Activated T-cell treated with anti-CD3 and anti-CD28 coated beads, Interleukin-2, amount 50 U/mL, for 72 hours (primary cell): ENCODE measurements at places on chromosomes 2 and 18. TPM values are rescaled to one million over a fixed set of nuclear protein-coding genes. Genes with fewer than 3 reads are reported as not detected.

Gene NGEF
- total RNA-seq = 0.55 TPM

Gene MAP4K3
- total RNA-seq = 17.1 TPM

Gene KIF1A
- total RNA-seq = 30.1 TPM

Gene WNT6
- total RNA-seq = 0.19 TPM

Gene MARCO
- not detected for total RNA-seq

Gene SLC9A4
- not detected for total RNA-seq

Gene HDHD2
- total RNA-seq = 47.1 TPM

Gene PHOSPHO2
- 4.4 TPM for total RNA-seq

- DNase-seq = no peak
- H3K36me3 ChIP-seq = no peaks in the 10 kb centered on the region
- peaks cover 12% of the 10 kb centered on the region for H3K4me1 ChIP-seq
These were observed 185.2 kb upstream of the ID2 start for GRCh38 chr2:8496617-8497016.

DNA sequence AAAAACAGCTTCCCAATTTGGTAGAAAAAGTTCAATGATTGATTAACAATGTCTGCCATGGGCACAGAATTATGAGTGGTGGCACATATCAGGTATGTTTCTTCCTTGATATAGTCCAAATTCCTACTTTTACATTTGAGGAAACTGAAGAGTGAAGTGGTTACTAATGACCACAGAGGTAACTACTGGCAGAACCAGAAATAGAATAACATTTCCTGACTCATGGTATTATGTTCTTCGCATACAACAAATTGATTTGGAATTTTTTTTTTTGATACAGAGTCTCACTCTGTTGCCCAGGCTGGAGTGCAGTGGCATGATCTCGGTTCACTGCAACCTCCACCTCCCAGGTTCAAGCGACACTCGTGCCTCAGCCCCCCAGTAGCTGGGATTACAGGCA lies 6.0 kb upstream of the NFE2L2 start:
- no peaks in the 10 kb centered on the region for H3K27me3 ChIP-seq
- H3K36me3 ChIP-seq = peaks cover 2% of the 10 kb centered on the region
- H3K4me3 ChIP-seq = no peak overlapping the region
- DNase-seq = no peak
- H3K4me1 ChIP-seq = peaks cover 43% of the 10 kb centered on the region

GRCh38 chr2:25418944-25419677 lies 77.4 kb upstream of the DNMT3A start:
- DNase-seq = no peak
- no peaks in the 10 kb centered on the region for H3K27me3 ChIP-seq
- peaks cover 14% of the 10 kb centered on the region for H3K36me3 ChIP-seq
- H3K4me3 ChIP-seq = no peak overlapping the region
- H3K27ac ChIP-seq = peak overlapping the region; percentile 15

DNA sequence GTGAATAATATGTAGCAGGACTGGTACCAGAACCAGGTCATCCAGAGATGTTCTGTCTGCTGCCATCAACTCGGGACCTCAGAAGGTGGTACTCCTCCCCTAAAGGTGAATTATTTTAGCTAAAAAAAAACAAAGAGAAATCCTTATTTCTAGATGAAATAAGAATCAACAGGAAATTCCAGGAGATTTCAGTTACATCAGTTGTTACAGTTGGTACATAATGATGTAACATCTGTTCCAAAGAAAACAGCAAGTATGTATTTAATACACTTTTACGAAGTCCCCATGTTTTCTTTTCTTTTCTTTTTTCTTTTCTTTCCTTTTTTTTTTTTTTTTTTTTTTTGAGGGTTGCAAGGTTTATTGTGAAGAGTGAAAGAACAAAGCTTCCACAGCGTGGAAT lies 33.6 kb upstream of the CD28 start:
- peaks cover 31% of the 10 kb centered on the region for H3K4me1 ChIP-seq
- no peaks in the 10 kb centered on the region for H3K27me3 ChIP-seq
- no peak for DNase-seq
- no peak overlapping the region for H3K27ac ChIP-seq

DNA sequence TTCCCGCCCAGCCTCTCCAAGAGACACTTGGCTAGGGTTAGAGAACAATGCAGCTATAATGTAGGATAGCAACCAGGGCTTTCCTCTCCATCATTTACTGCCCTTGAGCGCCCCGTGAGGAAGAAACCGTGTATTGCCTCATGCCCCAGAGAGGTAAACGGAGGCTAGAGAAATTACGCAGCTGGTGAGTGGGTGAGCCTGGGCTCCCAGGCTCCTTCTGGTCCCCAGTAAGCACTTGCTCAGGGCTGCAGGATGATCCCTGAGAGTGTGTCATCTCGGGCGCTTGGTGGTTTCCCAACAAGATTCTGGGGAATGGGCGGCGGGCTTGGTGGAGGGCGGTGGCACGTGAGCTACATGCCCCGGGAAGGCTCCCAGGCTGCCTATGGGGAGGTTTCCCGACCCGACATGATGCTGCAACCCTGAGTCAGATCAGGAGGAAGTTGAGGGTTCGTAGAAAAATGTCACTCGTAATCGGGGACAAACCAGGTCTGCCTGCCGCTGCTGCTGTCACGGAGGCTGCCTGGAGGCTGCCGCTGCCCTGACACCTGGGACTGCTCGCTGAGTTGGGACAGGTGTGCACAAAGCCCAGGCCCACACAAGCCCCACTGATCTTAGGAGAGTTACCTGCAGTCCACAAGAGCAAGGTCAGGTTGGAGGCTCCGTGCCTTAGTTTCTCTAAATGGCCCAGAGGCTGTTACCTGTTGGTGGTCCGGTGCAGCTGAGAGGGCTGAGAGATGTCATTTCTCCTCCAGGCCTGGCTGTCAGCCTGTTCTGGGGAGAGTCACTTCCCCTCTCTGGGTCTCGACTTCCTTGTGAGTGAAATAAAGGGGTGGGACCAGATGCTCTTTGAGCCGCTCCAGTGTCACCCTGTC lies at the start of gene GPR55:
Gene GPR55, minus strand, starts transcription at position 773 of the 872 bp plus-strand sequence. CDS start 14,280 bp downstream, outside the sequence.
- peaks cover 75% of the 10 kb centered on the region for H3K4me1 ChIP-seq
- no peaks in the 10 kb centered on the region for H3K36me3 ChIP-seq
- peak within 1 kb of the TSS; percentile 92 for H3K27ac ChIP-seq

DNA sequence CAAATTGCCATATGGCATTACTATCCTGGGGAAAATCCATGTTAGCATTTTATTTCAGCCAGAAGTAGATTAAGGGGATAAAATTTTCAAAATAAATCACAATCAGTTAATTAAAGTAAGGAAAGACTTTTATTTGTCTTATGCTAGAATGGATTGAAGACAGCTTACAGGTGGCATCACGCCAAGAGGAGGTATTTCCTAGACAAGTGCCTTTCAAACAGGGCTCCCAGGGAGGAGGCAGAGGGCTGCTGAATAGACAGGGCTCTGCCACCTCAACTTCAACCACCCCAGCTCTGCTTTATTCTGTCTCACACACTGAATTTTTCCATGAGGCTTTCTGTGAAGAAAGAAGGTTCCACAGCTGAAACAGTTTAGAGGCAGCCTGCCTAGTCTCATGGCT lies 12.2 kb downstream of the CCDC68 start:
- no peak for DNase-seq
- peaks cover 15% of the 10 kb centered on the region for H3K27me3 ChIP-seq
- H3K27ac ChIP-seq = no peak overlapping the region
- no peaks in the 10 kb centered on the region for H3K36me3 ChIP-seq
- peaks cover 17% of the 10 kb centered on the region for H3K4me1 ChIP-seq

GRCh38 chr2:85800586-85800985 lies 46.8 kb downstream of the ATOH8 start:
- H3K36me3 ChIP-seq = peaks cover 1% of the 10 kb centered on the region
- H3K27ac ChIP-seq = no peak overlapping the region
- no peak for DNase-seq
- H3K27me3 ChIP-seq = peaks cover 16% of the 10 kb centered on the region
- no peak overlapping the region for H3K4me3 ChIP-seq

- no peak for DNase-seq
- no peaks in the 10 kb centered on the region for H3K36me3 ChIP-seq
- no peak overlapping the region for H3K27ac ChIP-seq
- H3K4me3 ChIP-seq = no peak overlapping the region
- H3K27me3 ChIP-seq = no peaks in the 10 kb centered on the region
- H3K4me1 ChIP-seq = no peaks in the 10 kb centered on the region
These were observed 1971.0 kb upstream of the LRRTM1 start for GRCh38 chr2:82275599-82275998.

- H3K4me1 ChIP-seq = no peaks in the 10 kb centered on the region
- DNase-seq = no peak
- H3K27ac ChIP-seq = no peak overlapping the region
- no peak overlapping the region for H3K4me3 ChIP-seq
- peaks cover 12% of the 10 kb centered on the region for H3K27me3 ChIP-seq
- H3K36me3 ChIP-seq = no peaks in the 10 kb centered on the region
These were observed 144.4 kb upstream of the TWIST2 start for GRCh38 chr2:238703436-238703835.

GRCh38 chr2:16216558-16216945 lies 276.2 kb downstream of the MYCN start:
- H3K36me3 ChIP-seq = no peaks in the 10 kb centered on the region
- H3K4me3 ChIP-seq = no peak overlapping the region
- peaks cover 5% of the 10 kb centered on the region for H3K27me3 ChIP-seq
- DNase-seq = no peak
- no peaks in the 10 kb centered on the region for H3K4me1 ChIP-seq

- peaks cover 15% of the 10 kb centered on the region for H3K36me3 ChIP-seq
- H3K27ac ChIP-seq = peak overlapping the region; percentile 94
- H3K4me3 ChIP-seq = peak overlapping the region; percentile 51
- peak; percentile 36 for DNase-seq
These were observed 46.5 kb downstream of the UNC50 start for GRCh38 chr2:98654699-98655495.

- no peak overlapping the region for H3K27ac ChIP-seq
- H3K36me3 ChIP-seq = no peaks in the 10 kb centered on the region
- peaks cover 7% of the 10 kb centered on the region for H3K4me1 ChIP-seq
- no peak overlapping the region for H3K4me3 ChIP-seq
- no peaks in the 10 kb centered on the region for H3K27me3 ChIP-seq
These were observed 25.3 kb upstream of the ASPRV1 start for GRCh38 chr2:69986691-69987090.

GRCh38 chr2:160293391-160294091 lies 93.5 kb upstream of the ITGB6 start:
- no peak overlapping the region for H3K4me3 ChIP-seq
- peaks cover 14% of the 10 kb centered on the region for H3K36me3 ChIP-seq
- no peak for DNase-seq
- no peaks in the 10 kb centered on the region for H3K27me3 ChIP-seq

GRCh38 chr18:3454365-3455089 lies 4.6 kb downstream of the TGIF1 start:
- peaks cover 35% of the 10 kb centered on the region for H3K36me3 ChIP-seq
- H3K27me3 ChIP-seq = no peaks in the 10 kb centered on the region
- peak overlapping the region; percentile 100 for H3K4me3 ChIP-seq
- H3K27ac ChIP-seq = peak overlapping the region; percentile 96

DNA sequence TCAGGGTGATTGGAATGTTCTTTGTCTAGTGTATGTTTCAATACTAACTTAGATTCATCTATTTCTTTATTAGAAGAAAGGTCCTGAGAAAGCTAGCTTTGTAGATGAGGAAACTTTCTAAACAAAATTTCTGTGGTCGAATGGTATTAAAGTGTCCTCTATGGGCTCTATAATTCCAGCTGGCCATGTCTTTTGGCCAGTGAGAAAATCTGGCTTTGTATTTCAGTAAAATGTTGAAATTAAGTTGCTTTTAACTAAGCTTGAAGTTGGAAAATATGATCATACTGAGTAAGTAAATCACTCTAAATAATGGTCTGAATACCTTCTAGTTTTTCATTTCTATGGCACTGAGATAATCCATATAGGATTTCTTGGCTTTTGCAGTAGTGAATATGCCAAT lies 148.8 kb downstream of the RDH14 start:
- H3K4me3 ChIP-seq = no peak overlapping the region
- no peaks in the 10 kb centered on the region for H3K36me3 ChIP-seq
- no peaks in the 10 kb centered on the region for H3K27me3 ChIP-seq

- no peak for DNase-seq
- no peak overlapping the region for H3K4me3 ChIP-seq
- no peak overlapping the region for H3K27ac ChIP-seq
These were observed 58.5 kb upstream of the SLC16A14 start for GRCh38 chr2:230127195-230127594.

GRCh38 chr18:7514796-7515440 lies 52.2 kb upstream of the PTPRM start:
- no peak for DNase-seq
- no peaks in the 10 kb centered on the region for H3K27me3 ChIP-seq
- H3K4me3 ChIP-seq = no peak overlapping the region
- H3K27ac ChIP-seq = no peak overlapping the region

GRCh38 chr2:63003351-63003750 lies 47.3 kb upstream of the OTX1 start:
- H3K27me3 ChIP-seq = no peaks in the 10 kb centered on the region
- no peak overlapping the region for H3K4me3 ChIP-seq
- no peaks in the 10 kb centered on the region for H3K36me3 ChIP-seq
- no peak overlapping the region for H3K27ac ChIP-seq

GRCh38 chr2:197847651-197848401 lies 43.4 kb downstream of the PLCL1 start:
- no peaks in the 10 kb centered on the region for H3K36me3 ChIP-seq
- H3K4me1 ChIP-seq = peaks cover 77% of the 10 kb centered on the region
- H3K4me3 ChIP-seq = peak overlapping the region; percentile 82
- peak overlapping the region; percentile 97 for H3K27ac ChIP-seq

GRCh38 chr2:55364189-55365055 lies 55.2 kb downstream of the CCDC88A start:
- H3K4me3 ChIP-seq = no peak overlapping the region
- no peak overlapping the region for H3K27ac ChIP-seq
- no peaks in the 10 kb centered on the region for H3K36me3 ChIP-seq

- no peak overlapping the region for H3K27ac ChIP-seq
- H3K4me1 ChIP-seq = no peaks in the 10 kb centered on the region
- no peaks in the 10 kb centered on the region for H3K36me3 ChIP-seq
- DNase-seq = no peak
- no peak overlapping the region for H3K4me3 ChIP-seq
These were observed 194.8 kb downstream of the TPGS2 start for GRCh38 chr18:36633961-36634412.

DNA sequence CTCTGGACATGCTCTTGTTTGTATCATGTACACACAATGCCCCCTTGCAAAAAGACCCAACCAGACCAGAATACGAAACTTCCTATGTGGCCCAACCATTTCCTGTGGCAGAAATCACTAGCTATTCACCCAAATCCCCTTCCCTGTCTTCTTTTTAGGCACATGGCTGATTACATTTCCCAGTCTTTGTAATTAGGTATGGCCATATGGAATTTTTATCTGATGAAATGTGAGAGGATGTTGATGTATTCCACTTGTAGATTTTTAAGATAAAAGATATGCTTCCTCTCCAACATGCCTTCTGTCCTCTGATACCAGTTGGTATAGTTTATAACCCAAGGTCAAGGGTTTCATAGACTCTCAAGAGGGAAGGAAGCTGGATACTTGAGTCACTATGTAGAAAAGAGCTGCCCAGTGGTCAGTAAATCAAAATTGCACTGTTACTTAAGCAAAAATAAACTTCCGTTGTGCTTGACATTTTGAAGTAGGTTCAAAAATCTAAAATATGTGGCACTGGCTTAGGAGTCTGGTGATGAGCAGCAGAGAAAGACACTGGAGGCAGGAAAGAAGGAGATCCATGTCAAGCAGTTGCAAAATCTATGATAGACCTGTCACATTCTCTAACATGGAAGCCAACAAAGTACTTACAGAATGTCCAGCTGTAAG lies 297.4 kb downstream of the SMAD2 start:
- H3K27ac ChIP-seq = no peak overlapping the region
- H3K4me3 ChIP-seq = no peak overlapping the region
- peaks cover 8% of the 10 kb centered on the region for H3K27me3 ChIP-seq
- H3K4me1 ChIP-seq = no peaks in the 10 kb centered on the region
- H3K36me3 ChIP-seq = no peaks in the 10 kb centered on the region

- no peak overlapping the region for H3K27ac ChIP-seq
- no peak overlapping the region for H3K4me3 ChIP-seq
- H3K27me3 ChIP-seq = no peaks in the 10 kb centered on the region
- H3K36me3 ChIP-seq = no peaks in the 10 kb centered on the region
These were observed 336.3 kb downstream of the DYSF start for GRCh38 chr2:71789556-71790204.
